ENCODE measurements at places on chromosomes 12 and 14.

- DNase-seq = no peak
Measured at GRCh38 chr14:23347406-23348296, 5.0 kb downstream of the SLC22A17 start.

GRCh38 chr14:64550621-64551333 lies 1.0 kb downstream of the PPP1R36 start:
- DNase-seq = no peak

GRCh38 chr12:13941258-13942249 lies 39.8 kb downstream of the GRIN2B start:
- no peak for DNase-seq

DNA sequence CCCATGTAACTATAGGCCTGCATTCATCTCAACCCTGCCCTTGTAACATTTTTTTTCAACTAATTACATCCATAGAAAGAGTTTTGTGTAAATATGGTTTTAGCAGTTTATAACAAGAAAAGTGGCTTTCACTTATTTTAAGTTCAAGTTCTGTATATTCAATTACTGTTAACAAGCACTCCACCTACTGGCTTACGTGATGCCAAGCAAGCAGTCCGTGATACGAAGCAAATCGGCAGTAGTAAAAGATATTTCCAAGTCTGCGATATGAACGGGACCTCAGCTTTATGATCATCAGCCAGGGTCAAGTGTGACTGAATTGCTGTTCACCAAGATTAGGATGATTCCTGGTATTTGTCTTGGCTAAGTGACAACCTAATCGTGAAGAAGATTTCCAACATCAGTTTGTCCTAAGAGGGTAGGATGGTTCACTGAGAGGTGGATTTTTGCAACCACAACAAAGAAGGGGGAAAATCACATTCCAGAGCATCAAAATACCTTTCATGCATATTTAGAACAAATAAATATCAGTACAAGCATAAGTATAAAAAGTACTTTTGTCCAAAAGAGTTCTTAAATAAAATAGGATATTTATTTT lies 456.2 kb downstream of the FOXG1 start:
- DNase-seq = no peak

- no peak for DNase-seq
Measured at GRCh38 chr12:80766897-80767296, 50.2 kb downstream of the MYF5 start.

- DNase-seq = no peak
Measured at GRCh38 chr12:54030889-54031471, 1.9 kb upstream of the HOXC5 start.

- DNase-seq = no peak
Measured at GRCh38 chr12:67578976-67579661, 69.4 kb upstream of the DYRK2 start.

Measured in activated CD4-positive, alpha-beta T cell treated with anti-CD3 and anti-CD28 coated beads for 4 hours (primary cell).